ENCODE measurements at places on chromosomes 4 and X.

DNA sequence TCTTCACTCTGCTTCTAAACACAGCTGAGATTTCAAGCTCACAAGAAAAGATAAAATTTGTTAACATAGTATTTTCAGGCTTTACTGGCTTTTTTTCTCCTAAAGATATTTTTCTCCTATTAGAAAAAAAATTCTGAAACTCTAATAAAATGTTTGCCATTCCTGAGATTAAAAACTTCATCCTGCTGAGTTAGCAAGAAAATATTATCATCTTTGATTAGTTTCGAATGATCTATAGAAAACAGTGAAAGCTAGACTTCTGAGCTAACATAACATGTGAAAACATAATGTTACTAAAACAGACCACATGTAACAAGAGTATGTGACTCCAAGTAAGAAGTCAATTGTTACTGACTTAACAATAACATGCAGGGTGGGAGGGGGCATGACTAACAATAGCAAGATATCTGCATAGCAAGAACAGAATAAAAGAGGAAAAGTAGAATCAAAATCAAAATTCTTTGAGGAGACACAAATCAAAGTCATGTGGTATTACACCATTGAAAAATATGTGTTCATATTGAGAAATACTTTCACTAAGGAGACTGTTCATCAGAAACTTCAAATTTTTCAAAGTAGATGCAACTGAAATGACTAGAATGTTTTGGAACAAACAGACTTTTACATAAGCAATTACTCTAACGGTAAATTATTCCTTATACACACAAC, 14.5 kb downstream of the TBCK start:
- DNase-seq, result no peak

- no peak for DNase-seq
Observed at GRCh38 chrX:71053217-71053621, 14.9 kb downstream of the SNX12 start.

- peak; percentile 26 for DNase-seq
Observed at GRCh38 chr4:18435781-18436180, 414.2 kb upstream of the LCORL start.

DNA sequence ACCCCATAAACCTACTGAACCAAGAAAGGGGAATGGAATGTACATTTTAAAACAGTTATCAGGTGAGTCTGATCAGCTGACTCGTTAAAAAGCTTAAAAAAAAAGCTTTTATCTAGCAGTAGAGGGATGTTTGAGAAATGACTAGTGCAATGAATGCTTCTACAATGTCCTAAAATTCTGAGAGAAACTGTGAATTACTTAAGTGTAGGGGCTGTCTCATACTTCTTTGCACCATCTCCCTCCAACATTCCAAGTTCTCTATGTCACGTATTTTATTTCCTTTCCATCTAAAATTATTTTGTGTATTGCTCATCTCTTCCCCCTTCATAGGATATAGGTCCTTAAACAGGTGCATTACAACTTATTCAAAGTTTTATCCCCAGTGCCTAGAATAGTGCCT, 11.9 kb upstream of the AREG start:
- DNase-seq, result no peak

DNA sequence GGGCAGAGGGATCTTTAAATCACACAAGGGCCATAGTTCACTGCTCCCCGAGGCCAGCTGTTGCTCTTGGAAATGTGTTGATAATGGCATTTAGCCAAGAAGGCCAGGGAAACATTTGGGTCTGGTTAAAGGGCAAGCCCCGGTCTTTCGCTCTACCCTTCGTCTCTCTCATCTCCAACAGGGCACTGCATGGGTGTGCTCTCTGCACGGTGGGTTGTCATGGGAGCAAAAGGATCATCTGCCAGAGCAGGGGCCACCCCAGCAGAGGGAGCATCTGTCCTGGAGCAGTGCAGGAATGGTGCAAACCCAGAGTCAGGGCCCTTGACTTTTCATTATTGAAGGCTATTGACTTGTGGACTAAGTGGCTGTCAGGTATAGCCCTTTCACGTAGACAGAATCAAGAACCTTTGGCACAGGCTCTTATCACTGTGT, 22.7 kb upstream of the PGRMC2 start:
- DNase-seq, result peak; percentile 26

DNA sequence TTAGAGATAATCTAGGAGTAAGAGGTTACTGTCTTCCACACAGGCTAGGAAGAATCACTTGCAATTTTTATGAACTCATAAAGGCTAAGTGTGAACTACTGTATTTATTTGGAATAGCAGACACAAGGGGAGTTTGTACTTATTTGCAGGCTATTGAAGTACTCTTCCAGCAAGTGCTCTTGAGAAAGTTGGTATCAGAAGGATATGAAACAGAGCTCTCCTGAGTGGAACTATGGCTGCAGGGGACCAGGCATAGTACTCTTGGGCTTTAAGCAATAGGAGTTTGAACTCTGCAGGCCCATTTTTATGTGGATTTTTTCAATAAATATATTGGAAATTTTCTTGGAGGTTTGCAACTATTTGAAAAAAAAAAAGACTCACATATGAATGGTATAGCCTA, 756.3 kb upstream of the ATOH1 start:
- DNase-seq, result no peak

DNA sequence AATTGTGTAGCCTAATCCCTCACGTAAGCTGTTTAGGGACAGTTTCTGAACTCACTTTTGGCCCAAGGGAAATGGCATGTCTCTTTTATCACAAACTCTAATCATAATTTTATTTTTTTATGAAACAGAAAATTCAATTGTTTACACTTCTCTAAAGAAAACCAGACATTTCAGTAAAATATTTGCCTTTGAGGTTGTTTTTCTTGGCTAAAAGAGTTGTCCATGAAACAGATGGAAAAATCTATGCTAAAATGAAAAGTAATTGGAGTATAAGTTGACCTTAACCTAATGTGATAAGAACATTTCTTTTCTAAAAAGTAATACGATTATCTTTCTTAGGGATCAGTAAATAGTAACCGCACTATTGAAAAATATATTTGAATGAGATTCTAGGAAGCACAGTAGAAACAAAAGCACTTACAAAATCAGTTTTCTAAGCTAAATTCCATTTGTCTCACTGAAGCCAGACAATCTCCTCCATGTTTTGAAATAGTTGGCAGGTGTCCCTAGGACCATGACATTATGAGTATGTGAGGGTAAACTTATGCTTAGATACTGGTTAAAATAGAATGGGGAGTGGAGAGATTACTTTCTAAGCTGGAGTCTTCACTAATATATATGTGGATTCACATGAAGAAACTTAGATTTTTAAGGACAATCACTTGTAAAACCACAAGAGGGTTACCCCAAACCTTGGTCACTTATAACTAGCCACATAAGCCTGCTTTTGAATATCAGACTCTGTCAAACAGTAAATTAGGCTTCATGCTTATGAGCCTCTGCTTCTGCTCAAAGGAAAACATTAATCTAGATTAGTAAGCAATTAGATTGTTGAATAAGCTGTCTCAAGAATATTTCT, 20.1 kb upstream of the TET2 start:
- DNase-seq, result no peak

DNA sequence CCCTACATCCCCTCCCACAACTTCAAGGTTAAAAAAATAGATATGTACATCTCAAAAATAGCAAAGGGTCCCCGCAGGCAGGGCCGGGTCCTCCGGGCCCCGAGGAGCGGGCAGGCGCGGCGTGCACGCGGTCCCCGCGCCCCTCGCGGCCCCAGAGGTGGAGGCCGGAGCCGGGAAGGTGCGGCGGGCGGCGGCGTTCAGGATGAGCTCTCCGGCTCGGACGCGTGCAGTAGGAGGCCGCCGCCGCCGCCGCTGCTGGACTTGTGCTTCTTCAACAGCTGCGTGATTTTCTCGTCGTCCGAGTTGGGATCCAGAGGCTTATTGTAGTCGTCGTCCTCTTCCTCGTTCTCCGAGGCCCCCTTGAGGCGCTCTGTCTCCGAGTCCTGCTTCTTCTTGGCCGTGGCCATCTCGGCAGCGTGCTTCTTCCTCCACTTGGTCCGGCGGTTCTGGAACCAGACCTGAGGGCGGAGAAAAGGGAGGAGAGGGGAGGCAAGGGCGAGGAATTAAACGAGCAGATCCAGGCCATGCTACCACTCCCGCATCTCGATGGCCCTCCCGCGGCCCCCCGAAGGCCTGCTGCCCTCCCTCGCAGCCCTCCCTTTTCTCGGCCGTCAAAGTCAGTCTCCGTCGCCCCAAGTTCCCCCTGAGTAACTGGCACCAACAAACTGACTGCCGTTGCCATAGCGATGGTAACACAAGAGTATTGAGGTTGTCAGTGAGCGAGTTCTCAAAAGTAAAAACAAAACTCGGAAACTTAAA, 5.8 kb downstream of the NKX6-1 start:
- DNase-seq, result no peak

DNA sequence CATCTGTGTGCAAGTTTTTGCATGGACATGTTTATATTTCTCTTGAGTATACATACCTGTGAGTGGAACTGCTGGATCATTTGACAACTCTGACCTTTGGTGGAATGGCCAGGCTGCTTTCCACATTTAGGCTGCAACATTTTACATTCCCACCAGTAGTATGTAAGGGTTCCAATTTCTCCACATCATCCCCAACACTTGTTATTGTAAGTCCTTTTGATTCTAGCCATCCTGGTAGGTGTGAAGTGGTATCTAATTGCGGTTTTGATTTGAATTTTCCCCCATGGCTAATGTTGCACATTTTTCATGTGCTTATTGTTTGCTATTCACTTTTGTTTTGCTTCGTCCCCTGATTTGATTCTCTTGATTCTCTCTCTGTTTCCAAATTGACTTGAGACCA, 16.4 kb downstream of the DLG3 start:
- no peak for DNase-seq

- DNase-seq, result no peak
Observed at GRCh38 chrX:153902385-153902784, 2.1 kb upstream of the AVPR2 start.

GRCh38 chr4:37687194-37687562, 1.0 kb upstream of the RELL1 start:
- DNase-seq, result peak; percentile 46

DNA sequence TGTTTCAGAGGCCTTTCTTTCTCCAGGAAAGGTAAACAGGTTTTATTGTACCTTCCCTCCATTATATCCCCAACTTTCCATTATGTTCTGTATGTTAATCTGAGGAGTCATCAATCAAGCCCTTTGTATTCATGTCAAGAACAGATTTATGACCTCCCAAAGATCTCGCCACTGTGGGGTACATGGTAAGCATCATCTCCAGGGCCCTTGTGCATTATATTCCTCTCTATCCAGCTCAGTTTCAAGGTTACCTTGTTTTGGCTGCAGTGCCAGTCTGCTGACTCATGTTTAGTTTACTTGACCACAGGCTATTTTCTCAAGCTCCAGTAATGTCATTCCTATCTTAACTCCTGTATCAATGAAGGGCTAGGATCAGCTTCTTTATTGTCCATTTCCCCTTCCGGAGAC, 125.1 kb upstream of the FRMPD4 start:
- DNase-seq, result peak; percentile 70

DNA sequence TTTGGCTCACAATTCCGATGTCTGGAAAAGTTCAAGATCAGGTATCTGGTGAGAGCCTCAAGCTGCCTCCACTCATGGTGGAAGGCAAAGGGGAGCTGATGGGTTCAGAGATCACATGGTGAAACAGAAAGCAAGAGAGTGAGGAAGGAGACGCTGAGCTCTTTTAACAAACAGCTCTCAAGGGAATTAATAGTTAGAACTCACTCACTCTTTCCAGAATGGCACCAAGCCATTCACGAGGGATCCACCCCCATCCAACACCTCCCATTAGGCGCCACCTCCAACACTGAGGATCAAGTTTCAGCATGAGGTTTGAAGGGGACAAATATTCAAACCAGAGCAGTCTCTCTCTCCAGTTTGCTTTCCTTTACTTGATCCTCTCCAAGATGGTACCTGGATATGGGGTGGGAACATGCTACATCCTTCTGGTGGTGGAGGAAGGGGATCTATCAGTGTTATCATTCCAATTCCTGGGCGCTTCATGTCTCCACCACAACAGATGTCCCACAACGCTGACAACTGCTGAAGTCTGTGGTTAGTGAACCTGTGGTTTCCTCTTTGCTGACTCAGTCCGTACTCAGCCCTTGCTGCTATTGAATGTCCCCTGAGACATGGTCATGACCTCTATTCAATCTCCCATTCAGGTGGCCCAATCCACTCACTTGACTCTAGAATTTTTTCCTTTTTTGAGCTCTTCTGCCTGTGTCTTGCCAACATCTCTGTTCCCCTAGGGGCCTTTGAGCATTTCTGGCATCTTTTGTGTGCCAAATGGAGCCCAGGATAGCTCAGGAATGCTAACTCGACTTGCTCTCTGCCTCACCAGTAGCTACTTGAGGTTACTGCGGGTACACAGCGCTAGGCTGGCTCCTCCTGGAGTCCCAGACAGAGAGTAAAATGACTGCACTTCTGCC, 395.2 kb downstream of the MID1IP1 start:
- peak; percentile 39 for DNase-seq

- DNase-seq, result no peak
Observed at GRCh38 chr4:3736806-3737205, 29.4 kb upstream of the ADRA2C start.

DNA sequence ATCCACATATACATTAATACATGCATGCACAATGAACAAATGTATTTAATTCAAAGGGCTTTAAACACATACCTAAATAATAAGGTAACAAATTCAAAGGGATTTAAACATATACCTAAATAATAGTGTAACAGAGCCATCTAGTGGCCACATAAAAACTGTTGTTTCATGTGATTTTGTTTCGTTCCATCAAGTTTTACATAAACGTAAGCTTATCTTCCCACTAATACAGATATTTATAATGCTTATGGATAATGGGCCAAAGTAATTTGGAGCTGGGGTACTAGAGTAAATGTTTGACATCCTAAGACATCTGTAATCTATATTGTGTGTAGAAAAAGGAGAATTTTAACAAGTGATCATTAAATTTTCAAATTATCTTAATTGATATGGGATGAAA, 82.3 kb downstream of the PRSS12 start:
- DNase-seq, result peak; percentile 17

DNA sequence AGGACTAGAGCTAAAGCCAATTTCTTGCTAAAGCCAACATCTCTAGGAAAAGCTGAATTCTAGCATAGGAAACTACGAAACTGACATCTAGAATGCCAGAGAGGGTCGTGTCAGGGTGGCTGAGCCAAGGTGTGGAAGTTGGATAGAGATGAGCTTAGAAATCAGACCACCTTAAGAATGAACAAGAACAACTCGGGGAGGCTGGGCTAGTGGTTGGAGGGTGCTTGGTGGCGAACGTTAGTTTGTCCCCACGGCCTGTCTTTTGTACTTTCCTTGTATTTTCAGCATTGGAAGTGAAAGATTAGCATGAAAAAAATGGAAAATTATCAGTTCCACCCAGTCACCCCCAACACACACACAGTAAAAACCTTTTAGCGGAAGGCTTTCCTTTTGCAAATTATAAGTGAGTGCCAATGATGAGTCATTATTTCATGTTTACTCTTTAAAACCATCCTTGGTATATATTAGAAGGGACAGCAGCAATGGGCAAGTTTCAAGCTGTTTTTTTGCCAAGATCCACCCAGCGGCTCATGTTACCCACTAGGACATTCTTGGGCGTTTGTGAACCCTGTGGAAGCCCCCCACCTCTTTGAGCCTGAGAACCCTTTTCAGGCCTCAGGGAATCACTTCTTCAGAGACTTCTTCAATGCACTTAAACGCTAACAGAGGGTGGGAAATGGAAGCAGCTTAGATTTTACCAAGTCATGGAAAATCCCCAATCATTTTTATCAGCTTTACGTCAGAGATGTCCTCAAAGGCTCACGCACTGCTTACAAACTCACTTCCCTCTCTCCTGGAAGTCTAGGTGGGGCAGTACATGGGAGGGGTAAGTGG, 4.9 kb upstream of the PPEF1 start:
- DNase-seq, result no peak

All from NCI-H146 (cell line).